ENCODE measurements at places on chromosomes 4 and X.

- DNase-seq: no peak
Observed at GRCh38 chr4:132071815-132072214, 1077.3 kb upstream of the PCDH10 start.

DNA sequence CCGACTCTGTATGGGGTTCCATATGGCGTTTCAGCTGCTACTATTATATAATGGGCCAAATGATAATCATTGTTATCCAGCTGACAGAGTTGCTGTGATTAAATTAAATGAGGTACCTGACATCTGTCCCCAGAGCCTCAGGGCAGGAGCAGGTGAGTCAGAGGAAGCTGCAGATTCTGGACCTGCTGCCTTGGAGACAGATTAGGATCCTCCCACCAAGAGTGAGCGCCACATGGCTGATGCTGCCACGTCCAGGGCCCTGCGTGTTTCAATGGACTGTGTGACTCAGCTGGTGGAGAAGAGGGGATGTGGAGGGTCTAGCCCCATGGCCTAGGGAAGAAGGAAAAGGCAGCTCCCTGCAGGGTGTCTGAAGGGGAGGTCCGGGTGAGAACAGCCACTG, 28.3 kb upstream of the UXT start:
- DNase-seq: no peak

- no peak for DNase-seq
Observed at GRCh38 chrX:155056471-155056870, 14.5 kb downstream of the CMC4 start.

DNA sequence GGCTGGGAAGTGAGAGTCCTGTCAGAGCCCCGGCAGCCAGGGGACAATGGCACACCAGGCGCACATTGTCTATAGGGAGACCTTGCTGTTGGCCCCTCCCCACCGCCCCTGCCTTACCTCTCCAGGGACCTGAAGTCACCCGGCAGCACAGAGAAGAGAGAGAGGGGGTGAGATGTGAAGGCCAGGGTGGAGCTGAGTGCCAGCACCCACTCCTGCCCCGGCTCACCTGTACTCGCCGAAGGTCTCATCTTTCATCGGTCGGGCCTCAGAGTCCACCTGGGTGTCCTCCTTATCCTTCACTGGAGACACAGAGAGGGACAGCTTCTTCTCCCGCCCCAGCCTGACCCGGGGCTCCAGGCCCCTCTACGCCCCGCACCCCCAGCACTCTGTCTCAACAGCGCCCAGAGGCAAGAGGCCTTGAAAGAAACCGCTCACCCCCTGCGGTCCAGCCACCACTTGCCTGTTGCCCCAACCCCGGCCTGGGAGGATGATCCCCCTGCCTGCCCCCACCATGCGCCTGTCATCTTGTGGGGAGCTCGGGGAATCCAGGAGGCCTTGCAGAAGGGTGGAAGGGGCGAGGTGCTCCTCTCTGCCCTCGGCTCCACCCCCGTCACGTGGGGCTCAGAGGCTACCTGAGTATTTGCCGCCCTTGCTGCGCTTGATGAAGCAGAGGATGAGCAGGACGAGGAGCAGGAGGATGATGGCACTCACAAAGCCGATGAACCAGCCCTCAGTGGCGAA, 22.6 kb downstream of the L1CAM start:
- DNase-seq: no peak

DNA sequence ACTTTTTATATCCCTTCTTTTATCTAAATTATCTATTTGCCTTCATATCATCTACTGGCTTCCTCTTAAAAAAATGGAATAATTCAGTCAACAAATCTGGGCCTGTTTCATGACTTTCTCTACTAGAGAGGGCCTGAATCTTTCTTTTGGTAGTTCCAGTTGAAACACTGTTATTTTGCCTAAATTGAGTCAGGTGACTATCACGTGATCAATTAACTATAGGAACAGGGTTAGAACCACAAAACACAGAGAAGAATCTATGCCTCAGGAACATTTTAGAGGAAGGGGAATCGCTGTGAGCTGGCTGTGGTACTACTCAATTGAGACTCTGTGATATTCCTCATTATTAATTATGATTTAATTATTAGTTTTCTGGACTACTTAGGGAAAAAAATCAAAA, 736.7 kb upstream of the PITX2 start:
- DNase-seq: no peak
